ENCODE measurements at places on chromosomes 4 and X. TPM values are rescaled to one million over a fixed set of nuclear protein-coding genes. Genes with fewer than 3 reads are reported as not detected.

Gene CT47C1
- polyA plus RNA-seq, result not detected

Gene ZDHHC15
- polyA plus RNA-seq, result 8.1 TPM

Gene IL9R
- polyA plus RNA-seq, result 0.26 TPM

DNA sequence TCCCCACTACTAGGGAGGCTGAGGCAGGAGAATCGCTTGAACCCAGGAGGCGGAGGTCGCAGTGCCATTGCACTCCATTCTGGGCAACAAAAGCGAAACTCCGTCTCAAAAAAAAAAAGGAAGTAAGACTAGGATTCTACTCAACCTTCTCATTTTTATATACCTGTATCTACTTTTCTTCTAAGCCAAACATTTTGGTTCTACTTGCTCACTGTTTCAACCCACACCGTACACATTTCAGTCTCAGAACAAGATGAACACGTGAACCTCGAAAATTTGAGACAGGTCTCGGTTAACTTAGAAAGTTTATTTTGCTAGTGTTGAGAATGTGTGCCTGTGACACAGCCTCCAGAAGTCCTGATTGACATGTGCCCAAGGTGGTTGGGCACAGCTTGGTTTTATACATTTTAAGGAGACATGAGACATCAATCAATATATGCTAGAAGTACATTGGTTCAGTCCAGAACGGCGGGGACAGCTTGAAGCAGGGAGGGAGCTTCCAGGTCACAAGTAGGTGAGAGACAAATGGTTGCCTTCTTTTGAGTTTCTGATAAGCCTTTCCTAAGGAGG lies 3.7 kb downstream of the ADD1 start:
- DNase-seq, result no peak

DNA sequence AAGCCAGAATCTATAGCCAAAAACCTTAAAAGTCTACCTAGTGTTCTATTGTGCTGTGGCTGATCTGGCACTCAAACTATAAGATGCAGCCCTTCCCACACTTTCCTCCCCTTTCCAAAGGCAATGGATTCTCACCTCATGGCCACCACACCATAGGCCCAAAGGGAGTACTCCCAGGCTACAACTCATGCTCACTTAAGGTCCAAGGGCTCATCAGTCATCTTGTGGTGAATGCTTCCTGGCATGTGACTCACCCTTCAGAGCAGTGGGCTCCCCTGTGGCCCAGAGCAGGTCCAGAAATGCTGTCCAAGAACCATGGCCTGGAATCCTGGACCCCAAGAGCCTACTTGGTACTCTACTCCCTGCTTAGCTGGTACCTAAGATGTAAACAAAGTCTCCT lies 181.0 kb downstream of the CHRDL1 start:
- DNase-seq, result no peak

- DNase-seq, result no peak
Measured at GRCh38 chrX:45614853-45615252, 414.2 kb upstream of the DIPK2B start.

DNA sequence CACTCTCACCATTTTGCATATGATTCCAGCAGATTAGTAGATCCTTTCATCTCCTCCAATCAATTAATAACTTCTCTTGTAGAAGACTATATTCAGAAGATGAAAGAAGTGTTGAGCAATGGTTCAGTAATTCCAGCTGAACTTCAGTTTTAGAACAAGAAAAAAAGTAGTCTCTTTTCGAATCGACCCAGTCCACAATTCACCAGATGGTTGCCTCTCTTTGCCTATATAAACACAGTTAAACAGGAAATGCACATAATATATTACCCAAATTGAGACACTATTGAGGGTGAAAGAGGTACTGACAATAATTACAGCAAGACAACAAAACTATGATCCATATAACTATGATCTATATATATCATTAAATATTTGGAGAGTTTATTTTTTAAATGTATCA lies 16.8 kb upstream of the FAM241A start:
- DNase-seq, result no peak

All from left lung (tissue), 14 donors.